ENCODE measurements at places on chromosomes 5 and 9.
A peak's percentile ranks its signal among the peaks of the same experiment; 100 is the strongest.

GRCh38 chr5:7015586-7016256 lies 302.5 kb downstream of the TENT4A start:
- peak; percentile 3 for DNase-seq

DNA sequence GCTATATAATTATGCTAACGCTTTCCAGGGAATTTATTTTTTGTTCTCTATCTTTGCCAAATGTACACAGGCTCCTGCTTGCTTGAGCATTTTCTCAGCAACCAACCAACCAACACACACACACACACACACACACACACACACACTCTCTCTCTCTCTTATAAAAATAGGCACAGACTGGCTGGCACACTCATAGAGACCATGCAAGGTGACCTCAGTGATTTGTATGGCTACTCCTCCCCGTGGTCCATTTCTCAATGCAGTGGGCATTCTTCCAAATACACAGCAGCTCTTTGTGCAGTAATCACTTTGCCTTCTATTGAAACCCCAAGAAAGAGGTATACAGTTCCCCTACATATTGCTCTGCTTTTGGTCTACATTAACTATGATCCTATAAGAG lies 416.0 kb downstream of the MAN2A1 start:
- peak; percentile 35 for DNase-seq

- DNase-seq, result peak; percentile 76
Measured at GRCh38 chr9:88748566-88749261, 213.7 kb downstream of the NXNL2 start.

DNA sequence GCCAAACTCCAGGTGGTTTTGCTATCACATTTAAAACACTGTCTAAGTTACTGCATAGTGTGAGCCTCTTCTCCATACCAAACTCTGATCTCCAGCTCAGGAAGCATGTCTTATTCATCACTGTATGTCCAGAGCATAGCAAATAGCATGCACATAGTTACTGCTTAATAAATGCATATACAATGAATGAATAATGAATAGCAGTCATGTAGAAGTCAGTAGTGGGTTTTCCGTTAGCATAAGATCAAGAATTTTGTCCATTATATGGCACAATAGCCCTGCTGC lies 329.4 kb downstream of the ARRDC3 start:
- DNase-seq, result no peak

DNA sequence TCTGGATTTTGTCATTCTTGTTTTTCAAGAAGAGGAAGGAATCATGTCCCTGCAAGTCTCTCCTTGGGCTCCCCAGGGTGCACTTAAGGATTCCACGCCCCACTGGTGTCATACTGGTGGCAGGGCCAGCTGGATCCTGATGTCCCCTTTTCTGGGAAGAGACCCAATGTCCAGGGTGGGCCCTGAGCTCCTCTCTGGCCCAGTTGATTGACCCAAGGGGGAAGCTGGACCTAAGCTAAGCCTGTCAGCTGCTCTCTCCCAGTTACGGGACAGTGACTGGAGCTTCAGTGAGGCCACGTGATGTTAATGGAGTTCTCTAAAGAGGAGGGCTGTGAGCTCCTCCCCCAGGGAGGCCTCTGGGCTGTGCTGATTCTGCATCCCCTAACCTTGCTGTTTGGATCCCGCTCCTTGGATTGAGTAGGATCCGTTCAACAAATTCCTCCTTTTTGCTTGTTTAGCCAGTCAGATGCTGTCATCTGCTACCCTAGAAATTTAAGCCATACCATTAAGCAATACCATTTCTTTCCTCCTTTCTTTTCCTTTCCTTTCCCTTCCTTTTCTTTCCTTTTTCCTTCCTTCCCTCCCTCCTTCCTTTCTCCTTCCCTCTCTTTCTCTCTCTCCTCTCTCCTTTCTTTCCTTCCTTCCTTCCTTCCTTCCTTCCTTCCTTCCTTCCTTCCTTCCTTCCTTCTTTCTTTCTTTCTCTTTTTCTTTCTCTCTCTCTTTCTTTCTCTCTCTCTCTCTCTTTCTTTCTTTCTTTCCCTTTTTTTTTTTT lies 17.2 kb downstream of the NKX2-5 start:
- DNase-seq, result no peak

GRCh38 chr5:56479696-56480077 lies 246.6 kb upstream of the ANKRD55 start:
- DNase-seq, result no peak

DNA sequence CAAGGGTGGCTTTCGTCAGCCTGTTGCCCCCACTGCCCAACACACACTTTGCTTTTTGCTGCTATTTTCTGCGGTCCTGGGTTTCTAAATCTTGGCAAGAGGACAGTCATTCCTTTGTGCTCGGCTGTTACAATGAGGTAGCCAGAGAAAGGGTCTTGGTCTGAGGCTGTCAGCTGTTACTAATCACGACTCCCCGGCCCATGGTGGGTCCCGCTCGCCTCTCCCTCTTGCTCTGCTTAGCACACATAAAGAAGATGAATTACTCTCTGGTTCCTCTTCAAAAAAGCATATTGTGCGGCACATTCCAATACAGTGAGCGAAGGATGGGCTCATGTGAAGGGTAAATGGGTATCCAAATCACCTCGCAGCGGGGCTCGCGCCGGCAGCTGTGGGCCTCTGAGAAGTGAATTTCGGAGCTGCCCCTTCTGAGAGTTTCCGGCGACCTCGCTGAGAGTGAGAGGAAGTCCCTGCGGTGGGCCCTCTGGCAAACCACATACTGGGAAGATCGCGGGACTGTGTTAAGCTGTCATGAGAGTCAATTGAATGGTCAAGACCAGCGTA lies 56.0 kb downstream of the SLC1A3 start:
- no peak for DNase-seq

DNA sequence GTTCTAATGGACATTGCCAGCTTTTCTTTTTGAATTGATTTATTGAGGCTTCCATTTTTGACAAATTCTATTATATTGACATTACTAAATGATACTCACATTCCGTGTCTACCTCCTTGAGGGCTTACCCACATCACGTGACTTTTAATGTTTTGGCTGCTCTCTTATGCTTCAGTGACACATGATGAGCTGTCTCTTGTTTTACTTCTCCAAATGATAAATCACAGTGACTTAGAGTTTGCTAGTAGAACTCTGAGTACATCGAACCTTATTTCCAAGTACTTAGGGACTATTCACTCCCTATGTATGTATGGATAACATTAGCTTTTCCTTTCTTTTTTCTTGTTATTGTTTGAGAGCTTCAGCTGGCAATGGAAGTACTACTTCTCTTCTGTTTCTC lies 169.8 kb upstream of the KCNN2 start:
- no peak for DNase-seq
